ENCODE measurements at places on chromosomes 16 and 17.
A peak's percentile ranks its signal among the peaks of the same experiment; 100 is the strongest.

- DNase-seq, result no peak
Measured at GRCh38 chr17:60442271-60443173, 20.2 kb downstream of the CHCT1 start.

- DNase-seq, result no peak
Measured at GRCh38 chr17:17189559-17189958, 16.6 kb downstream of the PLD6 start.

GRCh38 chr17:28616281-28616680 lies 2.3 kb upstream of the RSKR start:
- no peak for DNase-seq

- DNase-seq, result no peak
Measured at GRCh38 chr16:51532551-51532950, 381.5 kb upstream of the SALL1 start.

GRCh38 chr17:75878174-75878998 lies at the start of gene TRIM47:
TSS of gene TRIM47 (minus strand) at chr17:75878581. CDS start at chr17:75878548, 33 bp downstream.
- no peak for DNase-seq

GRCh38 chr17:55717898-55718735 lies 4.5 kb downstream of the TMEM100 start:
- DNase-seq, result peak; percentile 5

DNA sequence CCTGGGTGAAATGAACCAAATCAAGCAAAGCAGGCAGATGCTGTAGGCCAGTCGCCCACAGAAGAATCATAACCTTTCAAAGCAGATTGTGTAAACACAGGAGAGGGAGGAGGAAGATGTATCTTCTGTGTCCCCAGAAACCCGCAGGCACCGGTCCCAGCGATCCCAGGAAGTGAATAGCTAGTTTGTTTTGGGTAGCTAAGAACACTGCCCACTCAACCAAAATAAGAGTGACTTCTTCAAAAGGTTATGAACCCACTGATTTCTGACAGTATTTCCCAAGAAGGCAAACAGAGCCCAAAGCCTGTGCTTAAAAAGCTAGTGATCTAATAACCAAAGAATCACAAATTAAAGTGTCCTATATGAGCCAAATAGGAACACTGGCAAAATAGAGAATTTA lies 67.8 kb downstream of the GRIN2A start:
- DNase-seq, result no peak

- DNase-seq, result no peak
Measured at GRCh38 chr16:49472598-49472997, 99.0 kb downstream of the C16orf78 start.

DNA sequence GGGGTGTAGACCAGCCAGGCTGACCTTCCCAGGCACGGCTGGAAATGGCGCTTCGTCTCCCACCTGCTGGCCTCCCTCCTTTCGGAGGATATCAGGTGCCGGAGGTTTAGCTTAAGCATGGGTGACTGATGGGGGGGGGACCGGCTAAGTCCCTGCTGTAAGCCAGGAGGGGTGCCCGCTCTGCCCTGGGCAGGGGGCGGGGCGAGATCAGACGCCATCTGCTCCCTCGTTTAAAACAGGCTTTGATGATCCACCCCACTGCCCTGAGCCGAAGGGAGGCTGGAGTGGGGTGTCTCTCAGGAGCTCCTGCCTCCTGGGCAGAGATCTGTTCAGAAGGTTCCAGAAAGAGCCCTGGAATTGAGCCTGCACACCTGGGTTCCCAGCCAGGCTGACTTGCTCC lies 26.0 kb downstream of the C16orf74 start:
- no peak for DNase-seq

DNA sequence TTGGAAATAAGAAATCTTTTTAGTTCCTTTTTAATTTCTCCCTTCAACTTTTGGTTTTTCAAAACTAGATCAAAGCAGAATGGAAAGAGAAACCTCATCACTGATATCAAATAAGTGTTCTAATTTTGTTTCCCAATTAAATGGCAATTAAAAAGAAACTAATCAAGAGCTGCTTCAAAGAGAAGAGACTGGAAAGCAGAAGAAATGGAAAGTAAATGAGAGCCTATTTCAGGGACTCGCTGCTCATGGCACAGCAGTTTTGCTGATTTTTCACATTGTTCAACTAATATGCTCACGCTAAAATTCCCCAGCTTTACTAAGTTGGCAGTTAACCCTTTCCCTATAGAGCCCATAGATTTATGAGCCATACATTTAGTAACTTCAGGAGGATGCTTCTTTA lies 6.5 kb downstream of the NMT1 start:
- no peak for DNase-seq

DNA sequence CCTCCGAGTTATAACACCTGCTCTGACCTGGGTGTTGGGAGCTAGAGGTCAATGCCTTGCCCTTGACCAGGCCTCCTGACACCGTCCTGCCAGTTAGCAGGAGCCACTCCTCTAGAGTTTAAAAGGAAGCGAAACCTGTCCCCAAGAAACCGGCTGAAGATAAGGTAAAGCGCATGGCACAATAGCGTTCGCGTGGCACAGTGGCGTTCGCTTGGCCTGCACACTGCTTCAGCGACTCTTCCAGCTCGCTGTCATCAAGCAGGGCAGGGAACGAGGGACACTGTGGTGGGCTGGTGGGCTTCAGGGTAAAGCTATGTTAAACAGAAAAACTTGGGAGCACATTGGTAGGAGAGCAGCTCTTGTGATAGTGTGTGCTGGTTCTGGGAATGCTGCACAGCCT lies 28.2 kb upstream of the ETV4 start:
- no peak for DNase-seq

DNA sequence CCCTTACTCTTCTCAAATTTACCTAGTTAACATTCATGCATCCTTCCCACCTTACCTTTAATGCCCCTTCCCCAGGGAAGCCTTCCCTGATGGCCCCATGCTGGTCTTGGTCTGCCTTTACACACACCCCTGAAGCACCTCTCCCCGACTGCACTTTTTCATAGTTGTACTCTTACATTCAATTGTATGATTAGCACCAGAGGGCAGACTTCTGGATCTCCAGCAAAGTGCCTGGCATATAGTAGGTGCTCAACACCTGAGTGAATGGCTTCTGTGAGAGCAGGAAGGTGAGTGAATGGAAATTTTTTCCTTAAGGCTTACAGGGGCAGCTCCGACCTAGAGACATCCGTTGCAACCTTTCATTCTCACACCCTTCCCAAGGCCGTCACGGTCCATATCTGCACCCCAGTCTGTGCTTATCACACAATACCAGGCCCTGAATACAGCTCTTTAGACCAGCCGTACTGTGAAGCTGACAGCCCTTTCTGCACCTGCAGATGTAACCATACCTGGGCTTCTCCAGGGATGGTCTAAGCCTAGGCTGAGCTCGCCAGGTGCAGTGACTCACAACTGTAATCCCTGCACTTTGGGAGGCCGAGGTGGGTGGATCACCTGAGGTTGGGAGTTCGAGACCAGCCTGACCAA lies 4.4 kb downstream of the PGAP3 start:
- DNase-seq, result no peak

DNA sequence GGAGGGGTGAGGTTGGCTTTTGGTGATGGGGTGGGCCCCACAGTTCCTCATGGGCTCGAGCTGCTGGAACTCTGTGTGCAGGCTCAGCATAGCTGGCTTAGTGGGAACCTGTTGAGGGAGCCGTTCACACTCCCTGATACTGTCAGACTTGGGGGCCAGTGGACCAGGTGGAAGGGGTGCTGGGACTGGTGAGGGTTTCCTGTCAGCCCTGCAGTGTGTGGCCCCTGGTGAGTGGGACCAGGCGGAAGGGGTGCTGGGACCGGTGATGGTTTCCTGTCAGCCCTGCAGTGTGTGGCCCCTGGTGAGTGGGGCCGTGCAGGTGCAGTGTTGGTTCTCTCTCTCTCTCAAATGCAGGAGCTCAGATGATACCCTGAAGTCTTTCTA lies 45.1 kb upstream of the ZNF750 start:
- no peak for DNase-seq

DNA sequence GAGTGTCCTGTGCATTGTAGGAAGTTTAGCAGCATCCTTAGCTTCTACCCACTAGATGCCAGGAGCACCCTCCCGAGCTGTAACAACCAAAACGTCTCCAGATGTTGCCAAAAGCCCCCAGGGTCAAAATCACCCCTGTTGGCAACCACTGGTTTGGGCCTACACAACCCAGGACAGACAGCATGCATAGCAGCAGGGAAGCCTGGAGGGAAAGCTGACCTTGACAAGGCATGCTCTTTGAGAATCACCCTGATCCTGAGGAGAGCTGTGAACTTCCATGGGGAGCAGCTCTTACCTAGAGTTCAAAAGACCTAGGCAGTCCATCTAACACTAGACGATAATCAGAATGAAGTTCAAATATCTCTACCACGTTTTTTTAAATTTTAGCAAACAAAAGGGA lies 9.2 kb downstream of the SKAP1 start:
- DNase-seq, result no peak

- DNase-seq, result no peak
Measured at GRCh38 chr17:62187681-62188080, 122.6 kb upstream of the MED13 start.

DNA sequence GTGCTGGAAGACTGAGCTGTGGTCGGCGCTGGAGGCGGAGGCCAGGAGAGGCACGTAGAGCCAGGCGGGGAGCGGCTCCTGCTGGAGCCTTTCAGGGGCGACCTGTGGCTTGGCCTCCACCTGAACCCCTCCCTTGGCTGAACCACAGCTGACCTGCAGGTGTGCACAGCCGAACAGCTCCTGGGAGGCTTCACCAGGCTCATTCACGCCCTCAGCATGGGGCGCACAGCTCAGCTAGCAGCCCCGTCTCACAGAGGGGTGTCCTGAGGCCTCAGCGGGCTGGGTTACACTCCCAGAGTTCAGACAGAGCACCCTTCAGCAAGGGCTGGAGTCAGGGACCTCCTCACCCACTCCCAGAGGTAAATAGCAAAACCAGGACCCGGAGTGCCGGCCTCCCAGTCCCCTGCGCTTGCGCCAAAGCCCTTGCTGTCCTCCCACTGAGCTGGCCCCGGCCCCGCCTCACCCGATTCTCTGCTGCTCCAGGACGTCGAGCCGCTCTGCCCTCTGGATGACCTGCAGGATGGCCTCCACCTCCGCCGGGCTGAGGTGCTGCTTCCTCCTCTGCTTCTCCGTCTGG lies 31.7 kb downstream of the RPH3AL start:
- no peak for DNase-seq

- DNase-seq, result no peak
Measured at GRCh38 chr16:5768445-5768844, 670.9 kb upstream of the EEF2KMT start.

GRCh38 chr17:9802294-9802693 lies 10.9 kb upstream of the DHRS7C start:
- no peak for DNase-seq

GRCh38 chr17:30554839-30555751 lies 77.9 kb downstream of the GOSR1 start:
- no peak for DNase-seq

GRCh38 chr17:75848523-75849278 lies 4.5 kb upstream of the UNC13D start:
- no peak for DNase-seq

GRCh38 chr16:77297996-77298395 lies 98.8 kb downstream of the SYCE1L start:
- no peak for DNase-seq

DNA sequence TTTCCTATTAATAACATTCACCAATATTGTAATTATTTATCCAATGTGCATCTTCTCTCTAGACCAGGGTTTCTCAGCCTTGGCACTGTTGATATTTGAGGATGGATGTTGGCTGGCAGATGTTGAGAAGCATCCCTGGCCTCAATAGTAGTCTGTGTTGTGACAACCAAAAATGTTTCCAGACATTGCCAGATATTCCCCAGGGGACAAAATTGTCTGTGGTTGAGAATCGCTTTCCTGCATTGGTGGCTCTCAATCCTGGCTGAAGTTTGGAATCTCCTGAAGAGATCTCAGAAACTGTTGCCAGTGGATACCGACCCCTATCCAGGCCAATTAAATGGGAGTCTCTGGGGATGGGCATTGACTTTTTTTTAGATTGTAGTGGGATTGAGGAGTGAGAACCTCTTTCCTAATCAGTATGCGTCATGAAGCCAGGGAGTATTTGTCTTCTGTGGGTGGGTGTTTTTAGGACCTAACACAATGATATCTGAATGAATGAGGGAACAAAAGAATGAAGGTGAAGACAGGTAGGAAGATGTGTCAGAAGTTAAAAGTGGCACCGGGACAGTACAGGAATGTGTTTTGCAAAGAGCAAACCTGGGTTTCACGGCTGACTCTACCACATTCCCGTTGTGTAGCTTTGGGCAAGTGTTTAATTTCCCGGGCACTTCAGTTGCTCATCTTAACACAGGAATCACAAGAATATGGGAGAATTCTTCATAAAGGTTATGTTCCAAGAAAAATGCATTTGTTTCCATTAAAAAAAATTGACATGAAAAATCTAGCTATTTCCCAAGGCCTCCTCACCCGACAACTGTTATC lies 24.3 kb downstream of the HSD17B2 start:
- no peak for DNase-seq

GRCh38 chr17:27993723-27994310 lies 48.7 kb upstream of the NLK start:
- DNase-seq, result no peak

DNA sequence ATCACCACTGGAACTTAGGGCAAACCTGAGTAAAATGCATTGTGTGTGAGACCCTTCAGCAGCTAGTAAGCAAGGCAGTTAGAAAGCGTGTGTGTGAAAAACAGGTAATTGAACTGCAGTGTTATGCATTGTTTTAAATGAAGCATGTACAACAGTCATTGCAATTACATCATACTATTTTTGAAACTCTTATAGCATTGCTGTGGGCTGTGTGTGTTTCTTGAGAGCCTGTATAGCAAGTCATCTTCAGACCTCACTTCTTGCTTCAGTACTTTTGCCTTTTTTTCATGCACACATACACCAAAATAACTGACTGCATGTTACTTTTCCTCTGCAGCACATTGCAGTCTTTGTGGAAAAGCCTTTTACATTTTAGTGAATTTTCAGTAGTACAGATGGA lies 19.2 kb downstream of the PTRH2 start:
- DNase-seq, result no peak

DNA sequence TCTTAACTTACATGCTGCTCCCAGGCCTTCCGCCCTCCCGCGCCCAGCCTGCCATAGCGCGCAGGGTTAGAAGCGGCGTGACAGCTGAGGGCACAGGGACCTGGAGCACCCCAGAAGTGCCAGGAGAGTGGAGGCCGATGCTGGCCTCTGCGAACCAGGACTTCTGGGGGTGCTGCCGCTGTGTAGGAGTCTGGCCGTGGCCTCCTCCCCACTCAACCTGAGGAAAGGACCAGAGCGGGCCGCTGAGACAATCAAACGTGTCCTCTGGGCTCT lies 1.9 kb upstream of the TMEM204 start:
- no peak for DNase-seq

Data from GM12892 (cell line).